Cerebellar nuclear complex (tissue), 1 donor: ENCODE measurements at places on chromosomes 2 and 18.

- no peak for DNase-seq
These were observed 11.9 kb upstream of the NMUR1 start for GRCh38 chr2:231542136-231542535.

- DNase-seq, result no peak
These were observed 20.5 kb downstream of the SLC39A6 start for GRCh38 chr18:36108601-36109000.

DNA sequence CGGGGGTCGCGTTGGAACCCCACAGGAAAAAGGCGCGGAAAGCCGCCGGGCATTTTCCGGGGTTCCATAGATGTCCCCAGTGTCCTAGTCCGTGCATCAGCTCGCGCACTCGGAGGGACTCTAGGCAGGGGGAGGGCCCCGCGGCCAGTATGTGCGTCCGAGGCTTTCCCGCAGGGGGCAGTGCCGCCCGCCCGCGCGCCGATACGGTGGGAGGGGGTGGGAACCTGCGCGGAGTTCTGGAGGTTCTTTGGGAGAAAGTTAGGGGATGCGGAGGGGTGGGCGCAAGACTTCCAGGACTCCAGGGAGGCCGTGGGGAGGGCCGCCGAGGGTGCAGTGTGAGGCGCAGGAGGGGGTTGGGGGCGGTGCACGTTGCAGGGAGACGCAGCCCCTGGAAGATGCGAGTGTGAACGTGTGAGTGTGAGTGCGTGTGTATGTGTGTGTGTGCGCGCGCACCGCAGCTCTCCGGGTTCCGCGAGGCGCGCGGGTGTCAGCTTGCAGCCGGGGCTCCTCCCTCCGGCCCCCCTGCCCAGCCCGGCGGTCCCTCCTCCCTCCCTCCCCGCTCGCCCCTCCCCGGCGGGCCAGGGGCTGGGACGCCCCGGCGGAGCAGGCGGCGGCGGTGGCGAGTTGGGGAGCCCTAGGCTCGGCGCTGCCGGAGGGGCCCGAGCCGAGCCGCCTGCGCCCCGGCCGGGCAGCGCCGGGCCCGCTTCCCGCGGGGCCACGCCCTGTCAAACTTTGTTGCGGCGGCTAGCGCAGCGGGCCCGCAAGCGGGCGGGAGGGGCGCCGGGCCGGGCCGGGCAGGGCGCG, at the start of gene TCF7L1:
Gene TCF7L1, plus strand, starts transcription at position 559 of the 804 bp plus-strand sequence. CDS start 293 bp downstream, outside the sequence.
- no peak for DNase-seq

DNA sequence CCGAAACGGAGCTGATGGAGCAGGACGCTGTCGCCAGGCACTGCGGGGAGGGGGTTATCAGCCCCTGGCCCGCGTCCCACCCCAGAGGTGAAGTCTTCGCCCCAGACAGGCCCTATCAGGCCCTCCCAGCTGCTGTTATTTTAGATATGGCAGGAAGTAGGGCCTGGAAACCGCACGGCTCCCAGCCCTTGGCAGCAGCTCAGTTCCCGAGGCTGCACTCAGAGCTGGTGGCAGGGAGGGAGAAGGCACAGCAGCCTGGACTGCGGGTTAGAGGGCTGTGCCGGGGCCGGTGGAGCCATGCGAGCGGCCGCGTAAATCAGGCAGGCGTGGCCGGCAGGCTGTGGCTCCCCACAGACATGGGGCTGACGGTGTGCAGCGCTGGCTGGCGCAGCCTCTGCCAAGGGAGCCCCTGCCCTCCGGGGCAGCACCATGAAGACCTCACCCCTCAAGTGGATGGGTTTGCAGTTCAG, 111.4 kb downstream of the NFATC1 start:
- no peak for DNase-seq

DNA sequence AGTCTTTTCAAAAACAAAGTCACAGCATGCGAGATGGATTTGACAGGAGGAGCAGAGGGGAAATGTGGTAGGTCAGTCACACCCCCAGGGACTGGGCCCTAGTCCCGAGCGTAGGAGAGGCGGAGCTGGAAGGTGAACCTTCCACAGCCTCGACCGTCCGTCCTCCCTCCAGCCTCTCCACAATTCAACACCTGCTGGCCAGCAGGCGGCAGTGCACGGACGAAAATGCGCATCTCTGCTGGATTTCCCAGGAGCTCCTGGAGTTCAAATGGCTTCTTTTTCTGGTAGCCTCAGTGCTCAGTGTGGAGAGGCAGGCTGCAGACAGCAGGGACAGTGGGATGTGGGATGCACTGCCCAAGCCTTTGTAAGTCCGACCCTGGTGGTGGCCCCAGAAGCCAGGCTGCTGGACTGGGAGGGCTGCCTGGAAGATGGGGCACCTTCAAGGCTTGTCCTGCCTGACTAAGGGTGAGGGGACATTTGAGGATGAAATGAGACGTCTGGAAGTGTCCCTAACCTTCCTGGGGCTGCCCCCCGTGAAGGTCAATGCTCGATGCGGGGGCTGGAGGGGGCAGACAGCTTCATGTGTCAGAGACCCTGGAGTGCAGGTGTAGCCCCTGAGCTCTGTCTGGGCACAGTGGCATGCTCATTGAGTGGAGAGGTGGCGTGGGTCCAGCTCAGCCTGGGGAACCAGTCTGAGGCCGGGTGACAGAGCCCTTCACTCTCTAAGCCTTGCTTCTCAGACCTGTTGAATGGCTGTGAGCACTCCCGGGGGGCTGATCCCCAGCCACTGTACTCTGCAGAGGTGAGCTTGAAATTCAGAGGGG, 189.5 kb downstream of the TFCP2L1 start:
- DNase-seq, result no peak

GRCh38 chr2:197115325-197115724, 188.8 kb upstream of the PGAP1 start:
- no peak for DNase-seq

DNA sequence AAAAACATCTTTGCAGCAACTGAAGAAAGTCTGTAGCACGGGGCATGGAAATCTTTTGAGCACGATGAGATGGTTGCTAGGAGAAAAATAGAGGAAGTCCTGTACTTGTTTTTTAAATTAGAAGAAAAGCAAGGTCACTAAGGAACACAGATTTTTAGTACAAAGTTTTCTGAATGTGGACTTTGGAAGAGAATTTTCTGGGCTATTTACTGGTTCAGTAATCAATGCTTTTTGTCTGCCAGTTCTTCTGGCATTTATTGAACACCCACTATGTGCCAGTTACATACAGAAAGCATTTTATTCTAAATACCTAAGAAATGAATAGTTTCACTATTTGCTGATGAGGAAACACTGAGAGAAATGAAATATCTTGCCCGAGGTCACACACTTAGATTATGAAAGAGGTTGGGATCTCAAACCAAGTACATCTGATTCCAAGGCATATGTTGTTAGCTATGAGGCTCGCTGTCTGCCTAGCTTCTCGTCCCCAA, 15.6 kb upstream of the MAP3K20 start:
- no peak for DNase-seq

- no peak for DNase-seq
These were observed 70.9 kb downstream of the TCF4 start for GRCh38 chr18:55517055-55517454.

DNA sequence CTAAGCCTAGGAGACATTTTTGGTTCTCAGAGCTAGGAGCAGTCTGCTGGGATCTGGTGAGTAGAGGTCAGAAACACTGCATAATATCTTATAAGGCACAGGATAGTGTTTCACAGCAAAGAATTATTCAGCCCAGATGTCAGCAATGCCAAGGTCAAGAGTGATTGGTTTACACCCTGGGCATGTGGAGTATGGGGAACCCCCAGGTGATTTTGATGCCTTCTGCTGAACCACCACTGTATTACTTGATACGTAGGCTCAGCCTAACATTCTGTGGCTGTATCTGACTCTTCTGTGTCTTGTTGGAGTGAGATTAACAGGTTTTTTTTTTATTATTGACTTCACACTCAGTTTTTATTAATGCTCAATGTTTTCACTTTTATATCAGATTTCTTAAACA, 6.0 kb downstream of the DDX18 start:
- no peak for DNase-seq

DNA sequence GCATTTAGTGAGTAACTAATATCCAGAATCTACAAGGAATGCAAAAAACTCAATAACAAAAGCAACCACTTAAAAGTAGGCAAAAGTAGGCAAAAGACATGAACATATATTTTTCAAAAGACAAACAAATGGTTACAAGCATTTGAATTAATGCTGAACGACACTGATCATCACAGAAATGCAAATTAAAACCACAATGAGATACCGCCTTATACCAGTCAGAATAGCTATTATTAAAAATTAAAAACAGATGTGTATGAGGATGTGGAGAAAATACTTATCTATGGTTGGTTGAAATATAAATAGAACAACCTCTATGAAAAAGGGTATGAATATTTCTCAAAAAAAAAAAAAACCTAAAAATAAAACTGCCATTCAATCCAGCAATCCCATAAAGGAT, 51.7 kb downstream of the SNTG2 start:
- no peak for DNase-seq

DNA sequence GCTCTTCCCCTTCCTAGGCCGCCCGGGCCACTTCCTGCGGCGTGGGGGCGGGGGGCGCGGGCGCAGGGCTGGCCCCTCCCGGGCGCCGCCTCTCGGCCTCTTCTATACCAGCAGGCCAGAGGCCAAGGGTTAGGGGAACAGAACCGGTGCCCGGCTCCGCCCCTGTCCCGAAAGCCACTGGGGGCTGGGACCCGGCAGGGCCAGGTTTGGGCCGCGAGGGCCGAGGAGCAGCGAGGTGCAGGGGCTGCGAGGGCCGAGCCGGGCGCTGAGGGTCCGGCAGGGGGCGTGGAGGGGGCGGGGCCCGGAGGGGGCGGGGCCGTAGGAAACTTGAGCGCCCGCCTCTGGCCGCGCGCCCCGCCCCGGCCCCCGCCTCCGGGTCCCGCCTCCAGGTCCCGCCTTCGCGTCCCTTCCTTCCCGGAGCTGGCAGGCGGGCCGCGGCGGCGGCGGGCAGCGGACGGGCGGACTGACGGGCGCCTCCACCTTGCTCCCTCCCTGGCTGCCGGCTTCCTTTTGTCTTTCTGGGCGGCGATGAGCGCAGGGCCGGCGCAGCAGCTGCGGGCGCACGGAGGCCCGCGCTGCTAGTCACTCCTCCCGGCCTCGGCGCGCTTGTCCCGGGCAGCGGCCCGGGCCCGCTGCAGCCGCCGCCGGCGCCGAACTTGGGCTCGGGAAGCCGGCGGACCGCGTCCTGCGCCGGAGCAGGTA, at the start of gene HPCAL1:
Gene HPCAL1, plus strand, starts transcription at position 426 of the 702 bp plus-strand sequence. CDS start 116,854 bp downstream, outside the sequence.
- no peak for DNase-seq

DNA sequence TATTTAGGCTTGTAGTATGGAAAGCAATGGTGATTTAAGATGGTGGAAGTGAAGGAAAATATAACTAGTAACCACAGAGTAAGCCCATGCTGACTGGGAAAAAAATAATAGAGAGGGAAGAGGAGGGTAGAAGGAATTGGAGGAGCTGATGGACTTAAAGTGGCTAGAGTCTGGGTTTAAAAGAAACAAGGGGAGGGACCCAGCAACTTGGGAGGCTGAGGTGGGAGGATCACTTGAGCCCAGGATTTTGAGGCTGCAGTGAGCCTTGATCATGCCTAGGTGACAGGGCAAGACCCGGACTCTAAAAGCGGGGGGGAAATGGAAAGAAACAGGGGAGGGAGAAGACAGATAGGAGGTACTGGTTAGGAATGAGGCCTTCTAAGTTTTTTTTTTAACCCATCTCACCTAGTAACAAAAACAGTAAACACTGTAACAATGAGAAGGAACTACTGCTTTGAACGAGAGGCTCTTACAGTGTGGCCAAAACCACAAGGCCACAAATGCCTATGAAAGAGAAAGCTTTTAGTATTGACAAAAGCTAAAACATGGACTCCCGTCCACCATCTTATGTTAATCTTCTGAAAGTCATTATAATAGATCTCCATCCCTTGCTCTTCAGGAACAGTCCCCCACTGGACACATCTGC, 26.6 kb downstream of the METTL8 start:
- DNase-seq, result no peak

GRCh38 chr18:3675994-3676393, 226.0 kb downstream of the TGIF1 start:
- DNase-seq, result no peak

GRCh38 chr2:227349989-227350612, 25.1 kb downstream of the MFF start:
- no peak for DNase-seq

GRCh38 chr18:70078106-70078505, 127.4 kb downstream of the RTTN start:
- no peak for DNase-seq

GRCh38 chr2:1617425-1618021, 126.8 kb downstream of the PXDN start:
- DNase-seq, result no peak

DNA sequence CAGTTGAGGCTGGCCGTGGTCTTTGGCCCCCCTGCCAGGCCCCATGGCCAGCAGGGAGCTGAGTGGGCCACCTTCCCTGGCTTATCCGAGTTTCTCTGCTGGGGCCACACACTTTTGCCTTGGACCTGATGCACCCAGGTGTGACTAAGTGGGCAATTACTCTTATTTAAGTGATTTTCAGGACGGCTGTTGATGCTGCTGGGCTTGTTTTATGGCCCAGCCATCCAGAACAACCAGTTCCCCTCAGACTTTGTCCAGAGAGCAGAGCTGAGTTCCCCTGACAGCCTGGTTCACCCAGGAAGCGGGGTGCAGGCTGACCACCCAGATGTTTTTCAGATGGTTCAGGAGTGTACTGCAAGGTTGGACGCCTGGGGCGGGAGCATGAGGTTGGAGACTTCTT, 68.8 kb downstream of the GLI2 start:
- DNase-seq, result no peak

GRCh38 chr2:30778611-30779010, 28.6 kb downstream of the CAPN13 start:
- DNase-seq, result no peak
